ENCODE measurements at places on chromosomes 6 and 20.

- H3K4me1 ChIP-seq = peaks cover 61% of the 10 kb centered on the region
- DNase-seq = peak; percentile 70
- peaks cover 23% of the 10 kb centered on the region for H3K36me3 ChIP-seq
- no peaks in the 10 kb centered on the region for H3K27me3 ChIP-seq
These were observed 32.8 kb downstream of the GFOD1 start for GRCh38 chr6:13454286-13455221.

DNA sequence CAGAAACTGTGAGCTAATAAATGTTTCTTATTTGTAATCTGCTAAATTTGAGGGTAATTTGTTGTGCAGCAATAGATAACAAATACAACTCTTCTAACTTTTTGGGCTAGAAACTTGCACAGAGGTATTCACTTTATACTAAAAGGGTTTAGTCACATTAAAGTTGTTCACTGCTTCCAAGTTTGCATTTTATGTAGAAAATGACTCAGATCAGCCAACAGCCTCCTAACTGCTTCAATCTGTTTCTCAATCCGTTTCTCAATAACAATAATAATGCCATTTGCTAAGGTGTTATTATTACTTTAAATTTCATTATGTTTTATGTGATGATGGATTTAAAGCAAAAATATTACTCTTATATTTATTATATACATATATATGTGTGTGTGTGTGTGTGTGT is 213.9 kb downstream of the CENPW start:
- no peaks in the 10 kb centered on the region for H3K36me3 ChIP-seq
- H3K4me3 ChIP-seq = no peak overlapping the region
- H3K4me1 ChIP-seq = no peaks in the 10 kb centered on the region

DNA sequence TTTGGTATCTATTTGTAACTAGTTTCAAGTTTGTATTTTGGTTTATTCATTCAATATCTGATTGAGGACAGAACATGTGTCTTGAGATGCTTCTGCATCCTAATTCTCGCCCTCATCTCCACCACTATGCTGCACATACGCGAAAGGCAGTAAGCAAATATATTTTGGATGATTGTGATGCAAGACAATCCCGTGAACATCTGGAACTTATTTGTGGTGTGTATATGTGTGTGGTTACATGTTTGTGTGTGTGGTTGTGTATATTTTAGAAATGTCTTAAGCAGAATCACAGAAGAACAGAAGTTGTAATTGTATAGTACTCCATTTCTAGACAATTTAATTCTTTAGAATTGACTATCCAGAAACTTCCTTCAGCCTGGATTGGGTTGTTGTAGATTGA is 35.1 kb upstream of the RNF144B start:
- H3K4me1 ChIP-seq = no peaks in the 10 kb centered on the region
- no peak overlapping the region for H3K4me3 ChIP-seq
- DNase-seq = no peak
- H3K36me3 ChIP-seq = no peaks in the 10 kb centered on the region
- H3K27me3 ChIP-seq = peaks cover 15% of the 10 kb centered on the region

DNA sequence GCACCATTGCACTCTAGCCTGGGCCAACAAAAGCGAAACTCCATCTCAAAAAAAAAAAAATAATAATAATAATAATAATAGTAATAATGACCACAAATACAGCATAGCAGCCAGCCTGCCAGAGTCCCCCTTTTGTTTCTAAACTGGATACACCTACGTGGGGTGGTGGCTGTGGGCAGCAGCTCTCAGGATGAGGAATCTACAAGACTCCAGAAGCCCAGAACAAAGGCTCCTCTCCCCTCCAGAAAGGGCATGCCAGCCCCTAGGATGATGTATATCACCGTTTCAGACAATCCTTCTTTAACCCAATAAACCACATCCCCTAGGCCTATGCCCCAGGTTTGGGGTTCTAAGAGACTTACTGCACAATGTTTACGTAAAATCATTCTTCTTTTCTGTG is 155.9 kb downstream of the QRSL1 start:
- no peaks in the 10 kb centered on the region for H3K4me1 ChIP-seq

DNA sequence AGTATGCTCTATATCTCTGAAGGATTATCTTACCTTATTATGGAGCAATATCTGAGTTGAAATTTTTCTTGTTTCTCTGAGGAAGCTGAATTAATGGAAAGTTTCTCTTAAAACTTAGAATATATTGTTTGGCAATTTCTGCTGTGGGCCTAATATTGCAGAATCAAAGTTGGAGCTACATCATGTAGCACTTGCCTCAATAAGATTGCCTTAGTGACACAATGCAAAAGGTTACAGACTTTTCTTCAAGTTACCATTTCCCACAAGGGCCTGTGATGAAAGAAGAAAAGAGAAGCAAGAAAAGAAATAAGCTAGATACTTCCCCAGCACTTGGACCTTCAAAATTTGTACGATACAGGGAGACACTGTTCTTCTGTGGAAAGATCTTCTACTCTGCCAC is 151.2 kb downstream of the SOBP start:
- peaks cover 19% of the 10 kb centered on the region for H3K4me1 ChIP-seq
- H3K36me3 ChIP-seq = no peaks in the 10 kb centered on the region
- H3K27me3 ChIP-seq = peaks cover 31% of the 10 kb centered on the region
- DNase-seq = no peak
- H3K4me3 ChIP-seq = no peak overlapping the region
- H3K27ac ChIP-seq = no peak overlapping the region

DNA sequence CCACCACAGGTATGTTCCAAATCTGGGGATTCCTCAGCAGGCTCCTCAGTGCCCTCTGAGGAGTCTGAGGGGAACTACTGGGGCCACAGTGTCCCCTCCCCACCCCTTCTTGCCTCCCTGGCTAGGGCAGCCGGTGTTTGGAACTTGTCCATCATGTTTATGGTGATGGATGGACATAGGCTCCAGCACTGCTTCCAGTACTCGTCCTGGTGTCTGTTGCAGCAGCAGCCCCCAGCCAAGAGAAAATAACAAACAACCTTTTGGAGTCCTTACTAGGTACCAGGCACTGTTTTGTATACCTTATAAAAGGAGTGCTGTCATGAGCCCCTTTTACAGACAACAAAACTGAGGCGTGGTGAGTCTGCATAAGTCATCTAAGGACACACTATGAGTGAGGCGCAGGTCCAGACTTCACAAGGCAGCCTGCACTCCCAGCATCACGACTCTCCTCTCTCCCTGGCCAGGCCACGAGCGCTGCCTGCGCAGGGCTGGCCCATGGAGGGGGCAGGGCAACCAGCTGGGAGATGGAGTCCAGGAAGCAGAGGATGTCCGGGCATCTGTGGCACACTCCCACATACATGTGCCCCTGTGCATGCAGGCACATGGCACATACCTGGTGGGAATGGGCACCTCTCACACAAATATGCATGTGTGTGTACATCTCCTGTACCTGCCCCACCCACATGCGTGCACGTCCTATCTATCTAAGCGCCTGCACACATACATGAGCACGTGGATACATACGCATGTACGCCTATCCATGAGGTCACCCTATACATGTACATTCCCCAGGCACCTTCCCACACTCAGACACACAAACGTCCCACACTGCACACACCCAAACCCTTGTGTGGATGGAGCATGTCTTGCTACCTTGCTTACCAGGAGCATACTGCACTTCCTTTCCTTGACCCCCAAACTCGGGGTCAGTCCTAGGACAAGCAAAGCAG is 152.7 kb downstream of the VEGFA start:
- no peaks in the 10 kb centered on the region for H3K36me3 ChIP-seq
- H3K4me3 ChIP-seq = no peak overlapping the region
- peaks cover 16% of the 10 kb centered on the region for H3K27me3 ChIP-seq
- H3K27ac ChIP-seq = no peak overlapping the region
